HTR-8/SVneo (cell line): ENCODE measurements at places on chromosomes 12 and 14.

DNA sequence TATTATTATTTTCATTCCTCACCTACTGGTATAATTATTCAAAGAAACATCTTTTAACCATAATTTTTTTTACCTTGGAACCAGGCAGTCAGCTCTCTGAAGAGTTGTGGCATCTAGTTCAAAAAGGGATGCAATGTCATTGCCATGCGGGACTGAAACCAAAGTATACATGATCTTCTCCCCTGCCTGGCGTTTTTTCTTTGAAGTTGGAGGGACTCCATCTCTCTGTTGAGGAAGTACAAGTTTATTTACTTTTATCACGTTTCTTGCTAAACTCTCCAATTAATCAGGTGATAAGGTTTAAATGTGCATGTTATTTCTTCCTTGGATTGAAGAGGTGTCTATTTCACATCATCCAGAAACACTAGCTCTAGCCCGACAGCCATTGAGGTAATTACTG lies 146.6 kb downstream of the ITPR2 start:
- DNase-seq = no peak

- no peak for DNase-seq
Observed at GRCh38 chr14:70753518-70753953, 55.8 kb downstream of the MAP3K9 start.

DNA sequence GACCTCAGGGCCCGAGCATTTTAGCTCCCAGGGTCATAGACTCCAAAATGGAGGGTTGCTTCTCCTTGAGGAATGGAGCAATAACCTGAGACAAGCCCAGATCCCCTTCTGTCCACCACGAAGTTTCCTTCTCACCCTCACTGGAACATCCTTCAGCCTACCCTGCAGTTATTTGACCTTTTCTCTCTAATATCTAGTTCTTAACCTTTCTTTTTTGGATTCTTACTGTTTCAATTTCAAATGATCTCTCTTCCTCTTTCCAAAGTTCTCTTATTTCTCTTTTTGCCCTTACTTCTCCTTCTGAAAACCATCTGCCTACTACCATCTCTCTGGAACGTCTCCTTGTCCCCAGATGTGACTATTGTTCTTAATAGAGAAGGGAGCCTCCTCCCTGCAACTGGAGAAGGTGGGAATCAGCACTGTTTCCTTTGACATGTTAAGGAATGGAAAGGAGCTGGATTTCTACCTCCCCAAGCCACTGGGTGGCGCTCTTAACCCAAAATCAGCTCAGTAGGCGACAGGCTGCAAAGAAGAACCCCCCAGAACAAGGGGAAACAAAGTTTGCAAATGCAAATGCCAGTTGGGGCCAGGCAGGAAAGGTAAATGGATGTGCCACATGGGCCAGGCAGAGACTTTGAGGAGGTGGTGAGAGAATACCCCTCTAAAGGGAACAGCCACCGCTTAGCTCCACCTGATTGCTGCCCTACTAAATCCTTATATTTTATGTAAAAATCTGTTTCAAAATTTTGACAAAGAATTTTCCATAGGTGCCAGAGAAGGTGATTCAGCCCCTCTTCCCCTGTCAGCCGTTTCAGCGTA lies 22.4 kb upstream of the PDE1B start:
- peak; percentile 38 for DNase-seq

DNA sequence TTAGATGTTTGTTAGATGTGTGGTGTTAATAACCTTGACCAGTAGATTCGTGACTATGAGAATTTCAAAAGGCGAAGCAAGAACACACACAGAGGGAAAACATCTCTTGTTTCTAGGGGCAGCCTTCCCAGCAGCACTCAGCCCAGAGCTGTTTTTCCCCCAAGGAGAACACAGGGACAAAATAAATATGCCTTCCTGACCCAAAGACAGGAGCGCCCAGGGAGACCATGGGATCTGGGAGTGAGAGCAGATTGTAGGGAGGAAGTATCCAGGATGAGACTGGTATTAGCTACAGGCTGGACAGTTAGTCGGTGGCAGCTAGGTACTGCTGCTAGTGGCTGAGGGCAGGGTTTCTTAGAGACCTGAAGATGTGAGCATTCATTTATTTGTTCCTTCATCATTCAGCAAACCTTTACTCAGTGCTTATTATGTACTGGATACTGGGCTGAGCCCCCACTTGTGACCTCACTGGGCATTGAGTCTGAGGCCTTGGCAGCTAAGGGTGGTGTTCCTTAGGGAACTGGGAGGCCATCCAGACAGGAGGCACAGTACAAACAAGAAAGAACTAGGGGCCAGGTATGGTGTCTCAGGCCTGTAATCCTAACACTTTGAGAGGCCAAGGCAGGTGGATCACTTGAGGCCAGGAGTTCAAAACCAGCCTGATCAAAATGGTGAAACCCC lies 469.8 kb downstream of the ZFP36L1 start:
- DNase-seq = no peak

DNA sequence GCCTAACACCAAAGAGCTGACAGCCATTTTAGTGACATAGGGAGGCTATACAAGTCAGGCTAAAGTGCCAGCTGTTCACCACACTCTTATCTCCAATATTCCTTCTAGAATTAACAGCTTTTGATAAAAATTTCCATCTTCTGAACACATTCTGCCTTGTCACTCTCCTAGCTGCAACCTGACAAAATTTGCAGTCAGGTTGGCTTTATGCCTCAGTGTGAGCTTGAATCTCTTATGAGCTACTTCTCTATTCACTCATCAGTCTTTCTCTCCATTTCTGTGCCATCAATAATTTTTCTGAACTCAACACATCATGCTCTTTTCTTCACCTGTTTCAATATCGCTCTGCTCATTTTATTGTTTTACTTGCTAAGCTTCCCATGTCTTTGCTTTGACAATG lies 50.2 kb downstream of the TMTC1 start:
- no peak for DNase-seq
